Foreskin melanocyte (primary cell): ENCODE measurements at places on chromosomes 5 and 9.

DNA sequence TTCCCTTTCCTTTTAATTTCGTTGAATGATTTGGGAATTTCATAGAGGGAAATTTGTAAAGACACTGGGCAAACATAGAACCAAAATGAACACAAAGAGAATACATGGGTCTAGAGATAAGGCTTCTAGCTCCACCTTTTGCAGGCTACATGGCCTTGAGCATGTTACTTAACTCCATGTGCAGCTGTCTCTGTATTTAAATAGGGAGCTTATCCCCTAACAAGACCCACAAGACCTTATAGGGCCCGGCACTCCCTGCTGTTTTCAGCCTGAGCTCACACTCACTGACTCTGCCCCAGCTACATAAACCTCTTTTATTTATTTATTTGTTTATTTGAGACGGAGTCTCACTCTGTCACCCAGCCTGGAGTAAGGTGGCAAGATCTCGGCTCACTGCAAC lies 30.6 kb upstream of the TLE1 start:
- no peak for DNase-seq

DNA sequence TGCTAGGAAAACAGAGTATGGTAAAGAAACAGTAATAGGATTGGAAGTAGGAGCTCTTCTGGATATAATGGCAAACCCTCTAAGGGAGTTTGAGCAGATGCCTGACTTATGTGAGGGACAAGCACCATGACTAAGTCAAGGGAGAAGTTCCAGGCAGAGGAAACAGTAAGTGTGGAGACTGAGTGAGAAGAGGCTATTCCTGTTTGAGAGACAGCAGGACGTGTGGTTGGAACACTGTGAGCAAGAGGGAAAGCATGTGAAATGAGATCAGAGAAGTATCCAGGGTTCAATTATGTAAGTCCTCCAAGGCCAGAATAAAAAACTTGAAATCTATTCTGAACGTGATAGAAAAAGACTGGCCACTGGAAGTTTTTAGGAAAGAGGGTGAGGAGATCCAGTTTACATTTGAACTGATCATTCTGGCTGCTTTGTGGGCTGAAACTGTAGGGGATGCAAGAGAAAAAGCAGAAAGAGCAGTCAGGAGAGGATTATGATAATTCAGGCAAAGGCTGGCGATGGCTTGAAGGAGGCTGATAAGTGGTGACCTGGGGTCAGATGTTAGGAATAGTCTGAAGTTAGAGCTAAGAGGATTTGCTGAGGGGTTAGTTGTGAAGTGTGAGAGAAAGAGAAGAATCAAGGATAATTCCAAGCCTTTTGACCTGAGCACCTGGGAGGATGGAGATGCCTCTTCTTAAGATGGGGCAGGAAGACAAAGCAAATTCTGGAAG lies 19.2 kb downstream of the DMAC1 start:
- peak; percentile 33 for DNase-seq

DNA sequence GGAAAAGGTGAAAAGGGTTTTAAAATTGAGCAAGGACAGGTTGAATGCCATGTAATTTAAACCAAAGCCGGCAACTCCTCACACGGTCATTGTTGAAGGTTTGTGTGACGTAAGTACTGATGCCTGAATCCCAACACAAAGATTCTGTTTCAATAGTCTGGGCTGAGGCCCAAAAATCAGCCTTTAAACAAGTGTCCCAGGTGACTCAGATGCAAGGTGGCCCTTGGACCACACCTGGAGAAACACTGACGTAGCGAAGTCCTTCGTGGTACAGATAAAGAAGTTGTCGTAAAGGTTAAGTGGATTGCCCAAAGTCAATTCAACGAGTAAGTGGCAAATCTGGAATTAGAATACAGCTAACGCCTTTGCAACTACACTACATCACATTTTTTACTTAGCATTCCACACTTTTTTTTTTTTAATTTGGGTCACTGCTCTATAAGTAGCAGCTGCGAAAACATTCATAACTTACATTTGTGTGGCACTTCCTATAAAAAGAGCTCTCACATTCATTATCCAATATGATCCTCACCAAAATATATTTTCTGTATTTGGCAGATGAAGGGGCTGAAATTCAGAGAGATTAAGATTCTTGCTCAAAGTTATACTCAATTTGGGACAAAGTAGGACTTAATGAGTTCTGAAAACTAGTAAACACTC lies 111.3 kb downstream of the LPAR1 start:
- no peak for DNase-seq

- DNase-seq: no peak
Observed at GRCh38 chr5:65032250-65032649, 263.5 kb downstream of the CWC27 start.

DNA sequence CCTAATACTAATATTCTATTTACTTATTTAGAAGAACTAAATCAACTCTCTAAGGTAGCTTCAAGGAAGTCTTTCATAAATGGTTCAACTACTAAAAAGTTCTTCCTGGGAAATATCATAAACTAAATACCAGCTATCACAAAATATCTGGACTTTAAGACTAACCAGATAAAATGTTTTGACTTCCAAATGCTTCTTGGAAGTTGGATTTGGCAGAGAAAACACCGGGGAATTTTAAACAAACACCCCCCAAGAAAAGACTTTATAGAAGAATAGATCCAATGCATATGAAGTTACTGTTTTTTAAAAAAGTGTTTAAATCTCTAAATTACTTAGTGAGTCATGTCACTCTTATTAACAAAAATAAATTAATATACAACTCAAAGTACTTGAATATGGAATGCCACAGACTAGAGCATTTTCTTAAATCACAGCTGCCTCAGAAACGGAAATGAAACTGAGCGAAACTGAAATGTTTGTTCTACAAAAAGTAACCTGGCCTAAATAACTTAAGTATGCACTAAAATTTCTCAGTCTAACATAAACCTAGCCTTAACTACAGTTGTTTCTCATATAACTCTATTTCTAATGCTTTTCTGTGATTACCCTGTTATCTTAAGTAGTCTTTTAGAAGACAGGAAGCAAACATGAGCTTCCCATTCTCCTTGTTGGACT lies 6.8 kb downstream of the ABCA1 start:
- no peak for DNase-seq

- DNase-seq: no peak
Observed at GRCh38 chr9:1717882-1718281, 297.3 kb upstream of the SMARCA2 start.

DNA sequence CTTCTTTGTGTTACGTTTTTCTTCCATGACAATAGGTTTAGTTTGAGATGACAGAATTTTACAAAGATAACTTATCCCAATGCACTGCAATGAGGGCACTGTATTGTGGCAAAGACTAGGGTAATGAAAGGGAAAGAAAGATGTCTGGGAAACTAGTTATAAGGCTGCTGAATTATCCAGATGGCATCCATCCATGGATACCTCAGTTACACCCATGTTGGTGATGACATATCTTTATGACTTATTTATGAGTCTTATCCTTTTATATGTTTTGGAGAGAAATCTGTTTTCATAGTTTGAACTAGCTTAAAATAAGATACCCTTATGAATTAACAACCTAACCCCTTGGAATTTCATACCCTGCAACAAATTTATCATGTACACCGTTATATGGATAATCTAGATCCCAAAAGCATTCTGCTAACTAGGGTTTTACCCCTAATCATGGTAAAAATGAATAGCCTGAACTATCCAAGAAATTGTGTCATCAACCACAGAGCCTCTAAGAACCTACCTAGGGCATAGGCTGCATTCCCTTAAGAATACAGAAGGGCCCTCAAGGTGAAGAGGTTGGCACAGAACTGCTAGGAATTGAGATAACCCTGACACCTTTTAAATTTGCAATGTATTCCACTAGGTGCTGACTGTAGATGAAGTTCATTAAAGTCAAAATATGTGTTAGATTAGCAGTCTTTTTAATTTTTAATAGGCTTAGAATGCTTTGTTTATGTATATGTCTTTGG lies 49.5 kb upstream of the RORB start:
- no peak for DNase-seq

- no peak for DNase-seq
Observed at GRCh38 chr5:120509053-120509452, 45.0 kb downstream of the PRR16 start.

- DNase-seq: no peak
Observed at GRCh38 chr5:67089200-67089725, 107.3 kb downstream of the CD180 start.

- DNase-seq: no peak
Observed at GRCh38 chr5:133116601-133117000, 64.8 kb downstream of the HSPA4 start.

DNA sequence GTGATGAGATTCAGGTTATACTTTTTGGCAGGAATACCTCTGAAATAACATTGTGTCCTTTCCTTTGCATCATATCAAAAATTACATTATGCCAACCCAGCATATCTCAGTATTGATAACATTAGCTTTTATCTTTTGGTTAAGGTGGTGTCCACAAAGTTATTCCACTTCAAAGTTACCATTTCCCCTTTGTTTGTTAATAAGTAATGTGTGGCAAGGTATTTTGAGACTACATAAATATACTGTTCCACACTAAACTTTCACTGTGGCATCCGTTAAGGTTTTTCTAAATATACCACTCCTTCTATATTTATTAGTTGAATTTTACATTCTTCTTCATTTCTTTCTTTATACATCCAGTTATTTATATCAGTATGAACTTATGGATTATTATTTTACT lies 14.1 kb upstream of the ARHGEF37 start:
- no peak for DNase-seq

- no peak for DNase-seq
Observed at GRCh38 chr5:87944553-87945285, 323.9 kb downstream of the TMEM161B start.

DNA sequence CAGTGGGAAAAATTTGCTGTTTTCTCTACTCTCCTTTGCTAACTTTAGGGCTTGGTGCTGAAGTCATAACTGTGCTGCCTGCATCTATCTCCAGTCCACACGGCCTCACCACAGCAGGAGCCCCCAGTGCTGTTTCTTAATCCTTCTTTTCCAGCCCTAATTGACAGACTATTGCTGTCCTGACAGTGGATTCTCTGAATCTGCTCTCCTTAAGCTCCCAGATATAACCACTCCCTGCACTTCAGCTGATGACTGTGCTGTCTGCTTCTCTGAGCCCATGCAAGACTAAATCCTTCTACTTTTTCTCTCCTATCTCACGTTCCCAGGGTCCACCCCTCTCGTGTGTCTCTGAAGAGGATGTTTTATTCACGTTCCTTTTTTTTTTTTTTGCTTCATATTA lies 19.7 kb upstream of the GRIA1 start:
- no peak for DNase-seq

GRCh38 chr9:92185681-92186080 lies 70.5 kb upstream of the SPTLC1 start:
- DNase-seq: no peak

GRCh38 chr9:113446323-113446740 lies 17.2 kb upstream of the RGS3 start:
- peak; percentile 40 for DNase-seq

GRCh38 chr5:124072570-124072969 lies 560.6 kb downstream of the CSNK1G3 start:
- no peak for DNase-seq

DNA sequence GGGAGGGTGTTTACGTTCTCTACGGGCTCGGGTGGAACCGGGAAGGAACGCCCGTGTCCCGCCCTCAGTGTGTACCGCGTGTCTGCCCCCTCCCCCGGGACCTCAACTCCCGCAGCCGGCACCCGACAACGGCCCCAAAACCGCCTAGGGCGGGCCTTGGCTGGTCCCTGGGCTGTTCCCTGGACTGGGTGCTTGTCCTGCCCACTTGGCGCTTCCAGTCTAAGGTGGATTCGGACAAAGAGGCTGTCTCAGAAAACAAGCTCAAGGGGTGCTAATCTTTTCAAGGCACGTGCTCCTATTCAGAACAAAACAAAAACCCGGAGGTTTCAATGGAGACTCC lies 379 bp upstream of the CLK4 start:
- no peak for DNase-seq

DNA sequence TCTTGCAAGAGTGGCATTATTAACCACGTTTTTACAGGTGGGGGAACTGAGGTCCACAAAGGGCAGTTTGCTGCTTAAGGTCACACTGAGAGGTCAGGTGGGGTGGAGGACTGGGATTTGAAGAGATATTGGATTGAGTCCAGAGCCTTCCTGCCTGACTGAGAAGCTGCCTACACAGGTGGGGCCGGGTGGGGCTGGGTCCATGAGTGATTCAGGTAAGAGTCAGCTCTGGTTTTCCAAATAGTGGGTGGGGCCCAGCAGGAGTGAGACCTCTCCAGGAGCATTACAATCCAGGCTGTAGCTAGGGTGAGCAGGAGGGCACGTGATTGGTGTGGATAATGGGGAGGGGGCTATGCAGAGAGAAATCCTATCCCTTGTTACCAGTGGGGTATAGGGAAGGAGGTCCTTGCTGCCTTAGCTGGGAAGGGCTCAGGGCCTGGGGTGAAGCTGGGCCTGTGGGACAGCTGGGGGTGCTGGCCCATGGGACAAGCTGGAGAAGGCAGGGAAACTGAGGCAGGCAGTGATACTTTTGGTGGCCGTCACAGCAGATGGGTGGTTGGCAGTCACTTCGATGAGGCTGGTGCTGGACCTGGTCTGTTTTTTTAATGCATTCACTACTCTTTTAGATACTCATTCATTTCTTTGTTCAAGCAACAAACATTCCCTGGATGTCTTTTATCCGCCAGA lies 2.9 kb upstream of the PTGS1 start:
- no peak for DNase-seq

DNA sequence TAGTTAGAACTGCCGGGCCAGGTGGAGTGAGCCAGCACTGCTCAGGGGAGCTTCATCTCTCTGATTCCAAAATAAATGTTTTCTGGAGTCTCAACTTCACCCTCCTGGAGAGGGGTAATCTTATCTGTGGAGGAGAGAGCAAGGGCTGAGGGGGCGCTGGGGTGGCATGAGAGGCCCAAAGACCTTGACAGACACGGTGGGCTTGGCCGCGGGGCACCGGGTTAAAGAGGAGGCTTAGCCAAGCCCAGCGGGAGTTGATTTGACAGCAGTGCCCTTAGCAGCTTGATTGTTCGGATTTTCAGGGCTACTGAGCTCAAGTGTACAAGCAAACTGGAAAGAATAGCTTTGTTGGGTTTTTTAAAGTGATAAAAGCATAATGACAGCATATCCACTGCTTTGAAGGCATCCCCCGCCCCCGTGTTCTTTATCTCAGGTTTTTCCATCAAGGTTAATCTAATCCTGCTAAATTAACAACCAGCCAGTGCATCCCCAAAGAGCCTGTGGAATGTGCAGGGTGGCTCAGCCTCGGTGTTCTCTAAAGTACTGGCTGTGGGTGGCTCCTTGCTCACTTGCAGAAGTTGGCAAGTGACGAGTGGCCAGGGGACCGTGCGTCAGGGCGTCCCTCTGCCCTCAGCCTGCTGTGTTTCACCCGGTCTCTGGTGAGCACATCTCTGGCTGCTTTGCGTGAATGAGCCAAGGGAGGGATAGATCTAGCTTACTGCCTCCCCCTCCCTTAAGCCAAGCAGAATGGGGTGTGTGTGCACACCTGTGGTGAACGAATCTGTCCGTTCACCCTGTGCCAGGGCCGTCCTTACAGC lies 5.5 kb downstream of the QRFP start:
- no peak for DNase-seq
